ENCODE measurements at places on chromosomes 3 and 15. TPM values are rescaled to one million over a fixed set of nuclear protein-coding genes. Genes with fewer than 3 reads are reported as not detected.

GRCh38 chr3:29484633-29485032, 203.8 kb downstream of the RBMS3 start:
- H3K4me1 ChIP-seq, result no peaks in the 10 kb centered on the region
- H3K36me3 ChIP-seq, result no peaks in the 10 kb centered on the region
- H3K27me3 ChIP-seq, result no peaks in the 10 kb centered on the region
- DNase-seq, result no peak

- H3K27me3 ChIP-seq, result peaks cover 8% of the 10 kb centered on the region
- no peak overlapping the region for H3K27ac ChIP-seq
- no peak overlapping the region for H3K4me3 ChIP-seq
Observed at GRCh38 chr15:69380100-69380725, 33.9 kb upstream of the KIF23 start.

Gene IQCF5
- total RNA-seq, result not detected

Gene TRIP4
- total RNA-seq, result 23.0 TPM

- H3K36me3 ChIP-seq, result no peaks in the 10 kb centered on the region
- no peaks in the 10 kb centered on the region for H3K4me1 ChIP-seq
- H3K27ac ChIP-seq, result no peak overlapping the region
- no peak overlapping the region for H3K4me3 ChIP-seq
Observed at GRCh38 chr3:166425021-166425420, 587.8 kb upstream of the BCHE start.

DNA sequence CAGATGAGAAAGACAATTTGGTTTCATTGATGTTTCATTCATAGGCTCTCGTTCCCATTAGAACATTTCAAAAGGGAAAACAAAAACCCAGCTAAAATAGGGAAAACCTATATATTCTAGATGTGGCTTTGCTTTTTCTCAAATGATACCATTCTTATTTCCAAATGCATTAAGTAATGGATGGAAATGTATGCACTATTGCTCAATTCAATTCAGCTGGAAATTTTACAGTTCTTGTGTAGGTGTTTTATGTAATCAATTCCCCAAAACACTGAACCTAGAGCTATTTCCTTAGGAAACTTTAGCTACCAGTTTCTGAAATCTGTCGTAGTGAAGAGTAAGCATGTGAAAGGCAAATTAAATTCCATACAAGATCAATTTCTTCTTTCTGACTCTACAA, 11.7 kb downstream of the IL1RAP start:
- no peak overlapping the region for H3K4me3 ChIP-seq
- no peaks in the 10 kb centered on the region for H3K4me1 ChIP-seq
- H3K27me3 ChIP-seq, result no peaks in the 10 kb centered on the region
- DNase-seq, result no peak

Gene NANOGP8
- not detected for total RNA-seq

DNA sequence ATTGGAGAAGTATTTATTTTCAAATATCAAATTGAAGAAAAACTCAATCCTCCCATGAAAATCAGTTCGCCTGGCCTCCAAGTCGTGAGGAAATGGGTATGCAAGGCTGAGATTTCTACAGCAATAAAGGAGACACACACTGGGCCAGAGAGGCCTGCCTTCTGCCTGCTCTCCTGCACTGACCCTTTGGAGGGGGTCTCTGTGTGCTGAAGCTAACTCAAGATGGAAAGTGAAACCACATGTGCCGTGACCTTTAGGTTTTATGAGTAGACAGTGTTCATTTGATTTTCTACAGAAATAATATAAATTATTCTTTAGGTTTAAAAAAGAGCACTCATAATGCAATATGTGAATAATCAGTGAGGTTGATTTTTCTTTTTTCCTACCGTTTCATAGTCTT, 11.9 kb upstream of the SLC22A13 start:
- DNase-seq, result no peak
- no peak overlapping the region for H3K4me3 ChIP-seq
- peaks cover 15% of the 10 kb centered on the region for H3K4me1 ChIP-seq
- peaks cover 65% of the 10 kb centered on the region for H3K36me3 ChIP-seq
- no peaks in the 10 kb centered on the region for H3K27me3 ChIP-seq

DNA sequence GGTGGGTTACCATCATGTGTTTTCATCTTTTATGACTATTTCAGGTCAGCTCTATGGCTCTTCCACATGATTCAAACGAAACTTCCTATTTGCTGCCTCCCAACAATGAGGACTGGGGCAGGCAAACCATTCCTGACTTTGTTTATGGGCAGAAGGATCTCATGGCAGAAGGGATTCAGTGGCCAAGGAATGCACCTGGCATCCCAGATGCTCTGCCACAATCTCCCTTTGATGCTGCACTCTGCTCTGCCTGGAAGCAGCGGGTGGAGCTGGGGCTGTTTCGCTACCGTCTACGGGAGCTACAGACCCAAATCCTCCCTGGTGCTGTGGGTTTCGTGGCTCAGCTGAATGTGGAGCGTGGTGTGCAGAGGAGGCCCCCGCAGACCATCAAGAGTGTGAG, 6.8 kb downstream of the GDPGP1 start:
- H3K27me3 ChIP-seq, result no peaks in the 10 kb centered on the region
- no peak for DNase-seq
- H3K27ac ChIP-seq, result no peak overlapping the region
- H3K4me1 ChIP-seq, result peaks cover 9% of the 10 kb centered on the region

GRCh38 chr3:135997554-135998320, 32.2 kb downstream of the PPP2R3A start:
- DNase-seq, result no peak
- H3K4me1 ChIP-seq, result no peaks in the 10 kb centered on the region
- no peak overlapping the region for H3K27ac ChIP-seq
- H3K27me3 ChIP-seq, result peaks cover 3% of the 10 kb centered on the region
- no peaks in the 10 kb centered on the region for H3K36me3 ChIP-seq

GRCh38 chr3:29486096-29486495, 205.2 kb downstream of the RBMS3 start:
- H3K27ac ChIP-seq, result no peak overlapping the region
- no peak for DNase-seq
- H3K4me1 ChIP-seq, result no peaks in the 10 kb centered on the region
- H3K36me3 ChIP-seq, result no peaks in the 10 kb centered on the region
- no peak overlapping the region for H3K4me3 ChIP-seq

DNA sequence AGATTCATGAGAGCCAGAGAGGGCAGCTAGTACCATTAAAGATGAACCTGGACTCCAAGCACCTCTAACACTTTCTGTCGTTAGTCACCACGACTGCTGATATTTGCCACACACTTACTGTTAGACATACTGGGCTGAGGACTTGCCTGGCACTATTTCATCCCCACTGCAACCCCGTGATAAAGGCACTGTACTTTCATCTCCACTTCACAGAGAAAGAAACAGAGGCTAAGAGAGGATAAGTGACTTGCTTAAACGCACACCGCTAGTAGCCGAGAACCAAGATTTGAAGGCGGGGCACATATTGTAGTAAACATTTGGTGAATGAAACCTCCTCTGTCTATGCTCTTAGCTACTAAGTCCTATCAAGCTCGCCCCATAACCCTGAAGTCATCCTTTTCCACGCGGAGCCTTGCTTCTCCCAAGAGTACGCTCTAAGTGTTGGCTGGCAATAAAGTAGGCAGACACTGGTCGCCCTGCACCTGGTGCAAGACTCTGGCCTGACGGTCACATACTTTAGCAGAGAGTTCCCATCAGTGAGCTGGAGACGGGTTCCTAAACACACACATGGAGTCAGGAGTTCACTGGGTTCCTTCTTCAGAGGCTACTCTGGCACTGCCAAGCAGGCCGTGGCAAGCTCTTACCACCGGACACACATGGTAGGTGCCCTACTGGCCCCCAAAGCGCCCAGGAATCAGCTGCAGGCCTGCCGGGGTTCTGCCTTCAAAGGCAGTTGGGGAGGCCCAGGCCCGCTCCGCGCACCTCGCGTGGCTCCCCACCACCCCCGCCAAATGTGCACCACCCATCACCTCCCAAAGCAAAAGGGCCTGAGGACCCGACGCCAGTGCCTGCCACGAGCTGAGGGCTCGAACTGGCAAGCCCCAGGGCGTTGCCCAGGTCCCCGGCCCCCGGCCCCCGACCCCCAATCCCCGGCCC, 951 bp downstream of the POMGNT2 start:
- no peaks in the 10 kb centered on the region for H3K36me3 ChIP-seq
- H3K27ac ChIP-seq, result no peak overlapping the region
- peak overlapping the region; percentile 72 for H3K4me3 ChIP-seq
- H3K27me3 ChIP-seq, result no peaks in the 10 kb centered on the region

GRCh38 chr15:53461677-53462076, 297.8 kb downstream of the WDR72 start:
- DNase-seq, result no peak
- no peaks in the 10 kb centered on the region for H3K36me3 ChIP-seq
- H3K27ac ChIP-seq, result no peak overlapping the region

DNA sequence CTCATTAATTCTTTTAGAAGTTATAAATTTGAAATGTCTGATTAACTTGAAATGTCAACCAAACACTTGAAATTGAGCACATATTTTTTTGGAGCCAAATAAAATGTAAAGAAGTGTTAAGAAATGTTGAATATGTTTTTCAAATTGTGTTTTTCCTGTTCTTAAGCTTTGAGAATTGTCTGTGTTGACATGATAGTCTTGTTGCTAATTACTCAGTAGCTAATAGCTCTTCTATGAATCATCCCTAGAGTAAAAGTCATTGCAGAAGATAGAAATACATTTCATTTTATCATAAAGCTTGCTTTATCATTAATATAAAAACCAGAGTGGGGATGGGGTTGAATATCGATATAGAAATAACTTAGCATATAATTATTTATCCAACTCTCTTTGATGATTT, 41.9 kb upstream of the ABHD10 start:
- H3K27me3 ChIP-seq, result no peaks in the 10 kb centered on the region
- H3K4me1 ChIP-seq, result no peaks in the 10 kb centered on the region
- no peak for DNase-seq
- no peaks in the 10 kb centered on the region for H3K36me3 ChIP-seq
- no peak overlapping the region for H3K4me3 ChIP-seq

Gene ERICH6
- 0.21 TPM for total RNA-seq

GRCh38 chr3:150739877-150740645, 22.9 kb downstream of the SIAH2 start:
- H3K4me1 ChIP-seq, result peaks cover 54% of the 10 kb centered on the region
- H3K27me3 ChIP-seq, result no peaks in the 10 kb centered on the region

DNA sequence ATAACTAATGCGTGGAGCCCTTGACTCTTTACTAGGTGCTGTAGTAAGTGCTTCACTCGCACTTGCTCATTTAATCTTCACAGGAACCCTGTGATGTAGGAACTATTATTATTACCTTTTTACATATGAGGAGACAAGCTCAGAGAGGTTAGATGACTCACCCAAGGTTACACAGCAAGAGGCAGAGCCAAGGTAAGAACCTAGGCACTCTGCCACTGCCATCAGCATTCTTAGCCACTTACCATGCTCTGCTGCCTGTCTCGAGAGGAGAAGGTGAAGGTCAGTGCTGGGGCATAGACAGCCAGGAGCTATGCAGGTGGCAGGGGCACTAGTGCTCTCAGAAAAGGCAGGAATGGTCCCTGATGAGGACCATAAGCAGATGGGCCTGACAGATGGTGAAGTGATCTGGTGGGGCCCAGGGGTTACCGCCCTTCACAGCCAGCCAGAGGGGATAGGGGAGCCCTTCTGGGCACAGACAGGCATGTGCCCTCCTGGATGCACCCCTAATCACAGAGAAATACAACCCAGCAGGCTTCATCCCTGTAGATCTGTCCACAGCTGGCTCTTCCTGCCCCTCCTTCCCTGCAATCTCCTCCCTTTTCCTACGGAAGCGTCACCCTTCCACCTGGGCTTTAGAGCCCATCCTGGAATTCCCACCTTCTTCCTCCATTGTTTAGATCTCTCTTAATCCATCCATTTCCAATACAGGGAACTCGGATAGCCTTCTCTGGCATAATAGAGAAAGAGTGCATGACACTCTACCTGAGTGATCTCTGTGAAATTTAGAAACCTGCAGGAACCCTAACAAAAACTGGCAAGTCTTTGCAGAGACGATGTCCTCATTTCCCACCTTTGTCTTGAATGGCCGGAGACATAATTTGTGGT, 26.9 kb downstream of the ABTB1 start:
- no peak overlapping the region for H3K27ac ChIP-seq
- no peak overlapping the region for H3K4me3 ChIP-seq
- H3K27me3 ChIP-seq, result peaks cover 7% of the 10 kb centered on the region
- no peak for DNase-seq
